Jurkat, Clone E6-1 (cell line): ENCODE measurements at places on chromosomes 7 and 10.

DNA sequence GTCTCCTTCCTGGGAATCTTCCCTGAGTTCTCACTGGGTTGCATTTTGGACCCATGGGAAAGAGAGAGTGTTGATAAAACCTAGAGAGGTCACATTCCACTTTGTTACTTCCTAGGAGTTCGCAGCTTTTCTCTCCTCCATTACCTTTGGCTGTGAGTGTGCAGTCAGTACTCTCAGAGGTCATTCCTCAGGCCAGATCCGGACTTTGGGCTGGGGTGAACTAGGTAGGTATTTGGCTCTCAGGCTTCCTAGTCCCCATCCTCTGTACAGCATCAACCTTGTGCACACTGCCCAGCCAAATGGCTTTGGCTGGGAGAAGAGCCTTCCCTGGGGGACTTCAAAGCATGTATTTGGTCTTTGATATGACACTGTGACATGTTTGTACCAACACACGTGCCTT lies 508.1 kb downstream of the LRMDA start:
- DNase-seq, result no peak

DNA sequence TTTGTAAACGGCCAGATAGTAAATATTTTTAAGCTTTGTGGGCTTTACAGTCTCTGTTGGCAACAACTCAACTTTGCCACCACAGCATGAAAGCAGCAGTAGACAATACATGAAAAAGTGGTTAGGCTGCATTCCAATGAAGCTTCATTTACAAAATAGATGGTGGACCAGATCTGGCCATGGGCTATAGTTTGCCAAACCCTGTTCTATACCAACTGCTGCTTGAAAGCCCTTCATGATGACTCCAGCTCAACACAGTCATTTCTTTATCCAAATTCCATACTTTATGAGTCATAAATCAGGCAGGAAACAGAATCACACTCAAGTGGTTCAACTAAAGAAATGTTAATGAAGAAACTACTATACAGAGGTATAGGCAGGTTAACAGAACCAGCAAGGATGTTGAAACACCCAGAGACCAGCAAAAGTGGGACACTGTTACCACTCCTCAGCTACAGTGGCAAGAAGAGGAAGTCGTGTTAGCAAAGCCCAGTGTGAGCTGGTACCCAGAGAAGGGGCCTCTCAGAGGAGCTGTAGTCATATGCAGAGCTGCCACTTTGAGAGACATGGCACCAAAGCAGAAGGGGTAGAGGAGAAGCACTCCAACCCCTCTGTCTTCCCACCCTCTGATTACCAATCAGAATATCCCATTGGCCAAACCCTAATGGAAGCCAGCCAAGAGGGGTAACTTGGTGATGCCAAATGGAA lies 72.5 kb downstream of the PRLHR start:
- no peak for DNase-seq

- no peak for DNase-seq
These were observed 27.1 kb downstream of the KLF6 start for GRCh38 chr10:3757638-3758490.

GRCh38 chr7:2654059-2654458 lies 22.3 kb downstream of the TTYH3 start:
- no peak for DNase-seq

- no peak for DNase-seq
These were observed 137.7 kb downstream of the DKK1 start for GRCh38 chr10:52451817-52452216.

DNA sequence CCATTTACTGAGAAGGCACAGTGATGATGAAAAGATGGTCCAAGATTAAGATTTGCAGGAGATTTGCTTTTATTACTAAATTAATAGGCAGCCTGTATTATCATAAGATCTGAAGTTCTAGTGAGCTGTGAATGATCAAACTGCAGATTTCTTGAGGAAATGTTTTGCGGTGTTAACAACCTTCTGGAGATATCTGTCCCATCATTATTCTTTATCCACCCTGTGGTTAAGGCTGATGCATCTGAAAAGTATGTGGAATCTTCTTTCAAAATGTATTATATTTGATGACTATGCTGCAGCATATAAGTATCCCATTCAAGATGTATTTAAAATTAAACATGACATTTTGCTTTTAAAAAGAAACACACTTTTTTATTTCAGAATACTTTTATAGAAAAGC lies 150.3 kb downstream of the POLR1F start:
- no peak for DNase-seq

GRCh38 chr7:125057963-125058362 lies 128.3 kb upstream of the POT1 start:
- DNase-seq, result no peak

GRCh38 chr10:48905311-48905710 lies 34.3 kb downstream of the LRRC18 start:
- no peak for DNase-seq

DNA sequence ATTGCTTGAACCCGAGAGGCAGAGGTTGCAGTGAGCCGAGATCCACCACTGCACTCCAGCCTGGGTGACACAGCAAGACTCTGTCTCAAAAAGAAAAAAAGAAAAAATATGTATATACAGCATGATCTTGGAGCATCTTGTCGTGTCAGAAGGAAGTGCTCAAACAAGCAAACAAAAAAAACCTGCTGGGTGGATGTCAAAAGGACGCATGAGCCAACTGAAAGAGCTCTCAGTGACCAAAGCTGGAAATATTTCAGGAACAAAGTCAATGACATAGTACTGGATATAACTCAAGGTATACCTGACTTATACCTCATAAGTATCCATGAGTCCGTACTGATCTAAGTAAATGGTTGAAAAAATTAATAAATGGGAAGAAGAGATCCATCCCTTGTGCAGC lies 94.6 kb upstream of the ANLN start:
- no peak for DNase-seq

DNA sequence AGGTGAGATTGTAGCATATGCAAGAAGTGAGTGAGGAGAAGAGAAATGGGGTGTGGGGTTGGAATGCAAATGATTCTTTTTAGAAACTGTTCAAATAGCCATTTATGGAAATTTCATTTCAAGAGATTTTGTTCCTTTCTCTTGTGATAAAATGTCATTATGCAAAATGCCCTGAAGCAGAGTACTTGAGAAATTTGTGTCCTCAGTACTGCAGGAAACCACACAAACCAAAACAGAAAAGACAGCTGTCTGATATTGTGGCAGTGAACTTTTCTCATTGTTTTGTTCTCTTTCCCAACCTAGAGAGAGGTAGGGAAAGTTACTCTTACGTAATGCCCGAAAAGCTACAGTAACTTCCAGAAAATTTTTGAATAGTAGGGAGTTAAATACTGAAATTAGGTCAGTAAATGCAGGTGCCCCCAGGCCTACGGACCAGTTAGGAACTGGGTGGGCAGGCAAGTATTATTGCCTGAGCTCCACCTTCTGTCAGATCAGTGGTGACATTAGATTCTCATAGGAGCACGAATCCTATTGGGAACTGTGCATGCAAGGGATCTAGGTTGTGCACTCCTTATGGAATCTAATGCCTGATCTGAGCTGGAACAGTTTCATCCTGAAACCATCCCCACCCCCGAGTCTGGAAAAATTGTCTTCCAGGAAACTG lies 34.0 kb downstream of the DLD start:
- peak; percentile 76 for DNase-seq

- DNase-seq, result no peak
These were observed 128.1 kb downstream of the NT5C2 start for GRCh38 chr10:103064956-103065355.

DNA sequence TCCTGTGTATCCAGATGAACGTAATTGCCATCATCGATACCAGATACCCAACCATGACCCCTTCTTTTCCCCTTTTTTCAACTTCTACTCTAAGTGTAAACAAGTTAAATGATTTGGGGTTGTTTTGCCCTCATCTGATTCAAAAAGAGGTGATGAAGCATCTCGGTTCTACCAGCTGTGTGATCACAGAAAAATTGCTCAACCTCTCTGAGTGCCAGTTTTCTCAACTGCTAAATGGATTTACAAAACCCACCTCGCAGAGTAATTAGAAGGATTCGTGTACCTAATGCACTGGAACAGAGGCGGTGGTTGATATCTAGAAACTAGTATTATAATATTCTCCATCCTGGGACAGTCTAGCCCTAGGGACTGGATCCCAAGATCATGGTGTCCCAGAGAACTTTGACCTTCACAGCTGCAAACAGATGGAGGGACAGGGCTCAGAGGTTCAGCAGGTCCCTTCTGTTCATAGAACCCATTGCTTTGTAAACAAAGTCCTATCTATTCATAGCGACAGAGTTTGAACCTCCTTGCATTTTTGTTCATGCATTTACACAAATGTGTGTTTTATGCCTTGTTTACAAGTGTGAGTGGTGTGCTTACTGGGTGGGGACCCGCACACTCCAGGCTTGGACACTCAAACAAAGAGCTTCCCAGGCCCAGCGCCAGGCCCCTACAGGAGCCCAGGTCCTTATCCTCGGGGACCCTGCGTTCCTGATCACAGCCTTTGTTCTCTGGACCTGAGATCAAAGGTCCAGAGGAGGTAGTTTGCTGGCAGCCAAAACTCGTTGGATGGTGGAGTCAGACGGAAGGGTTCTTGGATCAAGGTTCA lies 46.4 kb downstream of the CALML3 start:
- DNase-seq, result no peak

DNA sequence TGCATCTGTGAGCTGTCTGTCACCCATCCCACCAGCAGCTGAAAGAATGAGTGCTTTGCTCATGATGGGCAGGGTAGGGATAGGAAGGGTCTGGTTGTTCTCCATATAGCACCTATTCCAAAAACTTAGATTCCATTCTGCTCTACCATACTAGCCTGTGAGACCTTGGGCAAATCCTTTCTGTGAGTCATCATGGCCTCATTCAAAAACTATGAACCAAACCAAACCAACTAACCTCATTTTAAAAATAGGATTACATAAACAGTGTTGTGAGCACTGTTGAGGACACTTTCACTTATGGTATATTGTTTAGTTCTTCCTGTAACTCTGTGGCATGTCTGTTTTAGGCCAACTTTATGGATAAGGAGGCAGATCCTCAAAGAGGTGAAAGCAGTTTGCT lies 30.9 kb upstream of the STEAP4 start:
- DNase-seq, result no peak

DNA sequence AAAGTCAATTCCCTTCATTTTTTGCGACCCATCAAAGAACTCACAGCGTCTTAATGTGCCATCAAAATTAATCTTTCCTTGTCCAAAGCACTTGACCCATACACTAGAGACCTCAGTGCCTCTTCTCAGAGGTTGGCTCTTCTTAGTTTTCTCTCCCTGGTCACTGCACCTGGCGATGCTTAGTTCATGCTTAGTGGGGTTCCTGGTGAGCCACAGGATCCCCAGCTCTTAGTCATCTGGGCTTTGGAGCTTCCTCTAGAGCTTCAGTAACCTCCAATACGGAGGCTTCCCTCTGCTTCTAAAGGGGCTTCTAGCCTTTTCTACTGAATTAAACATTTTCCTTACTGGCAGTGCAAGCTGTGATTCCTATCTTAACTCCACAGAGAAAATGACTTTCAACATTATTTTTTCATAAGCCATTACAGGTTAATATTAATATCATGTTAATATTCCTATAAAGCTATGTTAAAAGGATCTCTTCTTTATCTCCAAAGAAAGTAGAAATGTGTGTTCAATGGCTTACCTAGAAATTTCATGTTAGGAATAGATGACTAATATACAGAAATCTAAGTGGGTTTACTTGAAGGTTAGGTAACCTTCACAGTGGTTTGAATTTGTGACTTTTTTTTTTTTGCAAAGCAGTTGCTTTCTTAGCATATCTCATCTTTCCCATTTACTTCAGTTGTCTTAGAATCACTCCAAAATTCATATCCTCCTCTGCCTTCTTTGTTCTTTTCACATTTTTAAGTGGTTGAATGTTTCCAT lies 295.2 kb downstream of the CAMK1D start:
- DNase-seq, result no peak

DNA sequence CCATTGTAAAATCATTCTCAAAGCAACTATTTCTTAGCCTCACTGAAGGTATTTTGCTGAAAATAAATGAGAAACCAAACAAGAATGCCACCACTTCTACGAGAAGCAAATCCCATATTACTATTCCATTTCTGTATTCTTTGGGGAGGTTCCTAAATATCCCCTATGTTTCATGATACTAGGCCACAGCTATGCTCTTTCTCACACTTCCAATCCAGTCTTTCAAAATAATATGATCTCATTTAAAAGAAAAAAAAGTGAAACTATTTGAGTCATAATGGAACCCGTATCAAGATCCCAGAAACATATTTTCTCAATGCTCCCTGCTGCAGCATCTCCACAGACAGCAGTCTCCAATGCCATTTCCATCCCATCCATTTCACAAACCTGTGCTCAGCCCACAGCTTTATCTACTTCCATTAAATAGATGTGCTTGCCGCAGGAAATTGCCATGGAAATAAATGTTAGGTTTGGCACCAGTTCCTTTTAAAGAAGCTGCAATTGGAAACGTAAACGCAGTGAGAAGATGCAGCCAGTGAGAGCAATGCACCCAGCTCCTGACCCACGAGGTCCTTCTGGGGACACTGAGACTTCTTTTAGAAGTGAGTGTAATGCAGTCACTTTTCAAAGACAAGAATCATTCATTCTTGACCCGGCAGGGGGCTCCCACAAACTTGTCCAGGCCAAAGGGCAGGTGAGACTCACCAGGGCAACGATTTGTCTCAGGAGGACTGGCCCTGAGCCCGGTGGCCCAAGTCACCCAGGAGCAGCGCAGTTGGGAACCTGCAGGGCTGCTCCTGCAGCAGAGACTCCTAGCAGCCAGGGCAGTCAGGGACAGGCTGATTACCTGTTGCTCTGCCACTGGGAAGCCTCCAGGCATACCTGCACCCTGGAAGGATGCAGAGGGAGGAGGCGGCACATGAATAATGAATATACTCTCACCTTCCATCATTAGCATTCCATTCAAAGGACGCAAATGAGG lies 99.6 kb downstream of the C10orf90 start:
- no peak for DNase-seq

GRCh38 chr10:95547197-95547596 lies 14.0 kb downstream of the SORBS1 start:
- no peak for DNase-seq

GRCh38 chr10:122279725-122280141 lies 8.6 kb downstream of the BTBD16 start:
- peak; percentile 15 for DNase-seq

- DNase-seq, result no peak
These were observed 43.9 kb downstream of the DOCK4 start for GRCh38 chr7:112162142-112162766.

DNA sequence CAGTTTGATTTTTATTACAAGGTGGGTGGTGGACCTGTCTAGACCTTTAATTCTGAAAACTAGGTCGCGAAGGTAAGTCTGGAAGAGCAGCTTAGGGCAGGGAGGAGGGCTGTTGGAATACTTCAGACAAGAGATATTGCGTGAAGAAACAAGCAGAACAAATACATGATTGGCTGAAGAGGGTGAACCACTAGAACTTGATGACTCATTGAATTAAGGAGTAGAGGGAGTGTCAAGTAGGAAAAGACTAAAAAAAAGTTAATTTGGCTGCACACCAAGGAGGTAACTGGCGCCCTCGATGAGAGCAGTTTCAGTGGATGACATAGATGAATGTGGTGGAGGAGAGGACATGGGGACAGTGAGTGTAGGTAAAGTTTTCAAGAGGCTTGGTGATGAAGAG lies 41.3 kb downstream of the WNT2 start:
- DNase-seq, result no peak

- no peak for DNase-seq
These were observed 107.8 kb downstream of the HECW1 start for GRCh38 chr7:43220250-43220649.
